Inflammatory macrophage (primary cell): ENCODE measurements at places on chromosomes 4 and X.

DNA sequence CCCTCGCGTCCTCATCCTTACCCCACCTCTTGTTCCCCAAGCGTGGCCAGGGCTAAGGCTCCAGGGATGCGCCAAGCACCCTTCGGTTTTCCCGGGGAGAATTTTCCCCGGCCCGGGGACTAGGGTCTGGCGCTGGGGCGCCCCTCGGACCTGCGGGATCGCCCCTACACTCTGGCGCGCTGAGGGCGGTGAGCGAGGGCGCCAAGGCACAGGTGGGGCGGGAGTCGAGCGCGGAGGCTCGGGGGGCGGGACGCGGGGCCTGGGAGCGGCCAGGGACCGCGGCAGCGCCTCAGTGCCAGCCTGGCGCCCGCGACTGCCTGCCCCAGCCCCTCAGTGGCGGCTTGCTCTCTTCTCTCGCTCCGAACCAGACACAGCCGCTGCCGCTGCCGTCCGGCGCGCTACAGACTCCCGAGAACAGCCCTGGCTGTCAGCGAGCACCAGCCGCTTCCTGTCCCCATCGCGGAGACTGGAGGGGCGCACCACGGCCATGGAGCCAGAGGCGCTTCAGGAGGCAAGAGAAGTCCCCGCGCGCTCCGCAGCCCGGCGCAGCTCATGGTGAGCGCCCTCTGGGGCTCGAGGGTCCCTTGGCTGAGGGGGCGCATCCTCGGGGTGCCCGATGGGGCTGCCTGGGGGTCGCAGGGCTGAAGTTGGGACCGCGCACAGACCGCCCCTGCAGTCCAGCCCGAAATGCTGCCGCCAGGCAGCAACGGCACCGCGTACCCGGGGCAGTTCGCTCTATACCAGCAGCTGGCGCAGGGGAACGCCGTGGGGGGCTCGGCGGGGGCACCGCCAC, at the start of gene DRD5:
DRD5 (plus strand) TSS at position 292 of the 793 bp plus-strand sequence; CDS start at position 688, 396 bp downstream.
- DNase-seq = no peak

GRCh38 chr4:78207951-78208350, 150.8 kb downstream of the FRAS1 start:
- DNase-seq = no peak

- no peak for DNase-seq
These were observed 43.4 kb downstream of the SHROOM2 start for GRCh38 chrX:9829308-9830267.

- no peak for DNase-seq
These were observed 207.3 kb downstream of the GABRB1 start for GRCh38 chr4:47238667-47239066.

DNA sequence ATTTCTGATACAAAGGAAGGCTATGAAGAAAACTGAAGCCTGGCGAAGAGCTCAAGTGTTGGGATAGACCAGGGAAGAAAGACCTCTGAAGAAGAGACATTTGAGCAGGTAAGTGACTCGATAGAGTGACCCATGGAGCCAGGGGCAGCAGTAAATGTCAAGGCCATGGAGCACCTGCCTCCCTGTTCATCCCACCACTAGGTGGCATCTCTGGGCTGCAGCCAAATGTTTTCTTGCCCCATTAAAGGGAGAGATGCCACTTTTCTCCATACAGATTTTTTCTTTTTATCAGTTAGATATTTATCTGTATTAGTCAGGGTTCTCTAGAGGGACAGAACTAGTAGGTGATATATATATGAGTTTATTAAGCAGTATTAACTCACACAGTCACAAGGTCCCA, 4.9 kb upstream of the ZNF81 start:
- peak; percentile 56 for DNase-seq
